ENCODE measurements at places on chromosomes 7 and 10.

- no peak for DNase-seq
Observed at GRCh38 chr7:150446288-150446938, 4.0 kb upstream of the GIMAP8 start.

DNA sequence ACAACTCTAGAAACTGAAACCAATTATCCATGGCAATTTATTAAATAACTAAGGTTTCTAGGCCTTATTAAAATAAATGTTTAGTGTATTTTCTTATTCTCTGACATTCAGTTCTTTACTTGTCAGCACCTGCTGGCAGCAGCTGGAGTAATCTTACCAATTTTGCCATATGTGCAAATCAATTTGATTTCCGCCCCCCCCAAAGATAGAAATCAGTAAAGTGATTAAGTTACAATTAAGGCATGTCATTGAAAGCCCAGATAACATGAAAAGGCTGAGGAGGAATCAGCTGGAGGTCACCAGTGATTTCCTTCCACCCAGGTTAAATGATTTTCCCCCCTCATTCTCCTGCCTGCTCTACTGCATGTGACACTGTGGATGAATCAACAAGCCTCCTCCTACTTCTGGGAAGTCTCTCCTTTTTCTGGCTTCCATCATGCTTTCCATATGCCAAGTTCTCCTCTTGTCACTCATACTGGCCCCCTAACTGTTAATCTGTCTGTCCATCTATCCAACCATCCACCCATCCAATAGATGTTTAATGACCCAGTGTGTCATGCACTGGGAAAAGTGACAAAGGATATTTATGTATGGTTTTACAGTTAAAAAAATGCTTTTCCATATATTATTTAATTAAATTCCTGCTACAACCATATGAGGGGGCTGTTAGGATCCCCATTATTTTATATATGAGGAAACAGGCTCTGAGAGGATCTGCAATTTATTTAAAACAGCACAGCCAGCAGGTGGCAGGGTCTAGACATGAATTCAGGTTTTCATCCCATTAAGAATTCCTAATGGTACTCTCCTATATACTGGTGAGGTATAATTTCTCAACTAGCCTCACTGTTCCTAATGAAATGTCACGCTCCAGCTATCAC is 116.5 kb downstream of the ATXN7L1 start:
- peak; percentile 28 for DNase-seq

GRCh38 chr7:126605056-126605455 is 647.7 kb downstream of the GRM8 start:
- DNase-seq: no peak

- no peak for DNase-seq
Observed at GRCh38 chr10:95832216-95833041, 75.3 kb upstream of the CC2D2B start.

- DNase-seq: no peak
Observed at GRCh38 chr10:124336186-124336585, 82.5 kb downstream of the OAT start.

DNA sequence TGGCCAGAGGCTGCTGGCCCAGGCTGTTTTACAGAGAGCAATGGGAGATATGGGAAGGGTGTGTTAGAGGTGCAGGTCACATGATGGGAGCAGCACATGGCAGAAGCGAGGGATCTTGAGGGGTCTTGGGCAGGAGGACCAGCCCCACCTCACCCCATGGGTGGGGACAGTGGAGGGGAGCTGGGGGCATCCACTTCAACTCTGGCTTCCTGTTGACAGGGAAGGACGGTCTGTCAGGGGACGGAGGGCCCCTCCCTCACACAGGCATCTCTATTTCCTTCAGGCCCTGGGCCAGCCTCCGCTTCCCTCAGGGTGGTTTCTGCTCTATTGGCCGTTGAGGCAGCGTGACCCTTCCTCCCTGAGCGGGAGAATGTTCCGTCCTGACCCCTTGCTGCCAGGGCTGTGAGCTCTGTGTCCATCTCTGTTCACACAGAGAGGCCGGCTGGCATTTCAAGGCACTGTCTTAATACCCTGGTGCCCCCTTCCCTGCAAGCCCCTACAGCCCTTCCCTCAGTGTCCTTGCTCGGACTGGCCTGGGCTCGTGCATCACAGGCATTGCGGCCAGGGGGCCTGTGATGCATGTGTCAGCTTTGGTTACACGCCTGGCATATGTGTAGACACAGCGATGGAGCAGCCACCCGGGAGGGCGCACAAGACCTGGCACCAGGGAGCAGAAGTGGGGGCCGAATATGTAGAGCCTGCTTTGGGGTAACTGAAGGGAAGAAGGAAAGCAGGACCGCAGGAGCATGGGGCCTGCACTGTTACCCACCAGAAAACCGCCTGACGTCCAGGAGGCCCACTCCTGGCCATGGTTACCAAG is 31.8 kb downstream of the RAMP3 start:
- DNase-seq: no peak

GRCh38 chr10:20743942-20744341 is 153.2 kb downstream of the NEBL start:
- no peak for DNase-seq

GRCh38 chr7:28075674-28076358 is 104.8 kb downstream of the JAZF1 start:
- DNase-seq: no peak

DNA sequence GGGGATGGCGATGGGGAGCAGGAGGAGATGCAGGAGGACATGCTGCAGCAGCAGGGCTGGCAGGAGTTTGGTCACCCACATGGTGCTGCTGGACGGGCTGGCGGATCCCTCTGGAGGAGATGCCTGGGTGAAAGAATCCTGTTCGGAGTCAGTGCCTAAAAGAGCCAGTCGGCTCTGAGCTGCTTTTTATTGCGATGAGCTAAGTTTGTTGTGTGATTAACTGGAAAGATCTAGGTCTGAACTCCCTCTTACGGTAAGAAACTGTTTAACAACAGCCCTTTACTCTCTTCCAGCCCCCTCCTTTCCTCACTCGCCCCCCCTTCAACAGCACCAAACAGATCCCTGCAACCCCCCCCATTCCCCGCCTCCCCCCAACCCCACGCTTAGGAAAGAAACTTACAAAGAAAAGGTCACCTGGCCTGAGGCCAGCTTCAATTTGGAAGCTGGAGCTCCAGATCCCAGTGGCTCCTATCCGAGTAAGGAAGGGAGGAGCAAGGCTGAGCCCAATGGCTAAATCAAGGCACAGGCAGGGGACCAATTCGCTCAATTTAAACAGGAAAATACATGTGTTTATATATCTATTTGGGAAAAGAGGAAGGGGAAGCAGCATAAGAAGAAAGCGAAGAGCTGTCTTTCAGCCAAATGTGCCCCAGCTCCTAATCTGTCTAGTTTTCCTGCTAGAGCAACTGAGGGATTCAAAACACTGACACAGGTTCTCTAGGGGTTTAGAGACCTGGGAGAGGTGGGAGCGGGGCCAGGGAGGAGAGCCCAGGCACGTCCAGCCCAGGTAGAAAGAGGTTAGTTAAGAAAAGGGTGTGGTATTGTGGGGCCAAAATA is at the start of gene HGF:
TSS of gene HGF (minus strand) at position 157 of the 837 bp plus-strand sequence. CDS start at position 81, 76 bp downstream.
- DNase-seq: peak; percentile 31

- DNase-seq: no peak
Observed at GRCh38 chr10:61001731-61002122, 57.7 kb upstream of the RHOBTB1 start.

DNA sequence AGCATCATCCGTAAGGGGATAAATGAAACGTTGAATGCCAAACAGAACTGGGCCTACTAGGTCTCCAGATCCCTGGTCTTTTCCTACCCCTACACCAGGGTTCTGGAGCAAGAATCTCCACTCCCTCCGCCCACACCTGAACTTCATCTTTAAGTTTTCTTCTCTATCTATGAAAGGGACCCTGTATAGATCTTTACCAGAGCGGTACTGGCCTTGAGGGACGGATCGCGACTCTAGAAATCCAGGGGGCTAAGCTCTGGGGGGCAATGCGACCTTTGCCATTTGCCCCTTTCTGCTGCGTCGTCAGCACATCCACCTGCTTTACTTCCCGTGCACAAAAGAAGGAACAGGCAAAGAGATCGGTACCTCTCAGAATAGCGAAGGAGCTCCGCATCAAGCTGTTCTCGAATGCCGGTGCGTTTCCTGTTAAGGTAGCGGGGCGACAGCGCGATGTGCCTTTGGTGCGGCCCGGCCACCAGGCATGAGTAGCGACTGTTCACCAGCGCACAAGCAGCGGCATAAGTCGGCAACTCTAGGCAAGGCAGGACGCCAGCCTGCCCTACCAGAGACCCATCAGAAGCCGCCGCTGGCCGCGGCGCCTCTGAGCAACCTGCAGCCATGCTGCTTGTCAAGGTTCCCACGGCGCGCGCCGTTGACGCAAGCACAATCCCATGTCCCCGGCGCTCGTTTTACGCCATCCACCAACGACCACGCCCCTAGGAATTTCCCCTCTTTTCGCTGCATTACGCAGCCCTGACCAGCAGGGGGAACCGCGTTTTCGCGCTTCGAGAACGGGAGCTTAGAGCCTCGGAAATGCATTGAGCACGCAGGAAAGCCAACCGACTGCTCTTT is at the start of gene POLR1F:
TSS of gene POLR1F (minus strand) at position 641 of the 852 bp plus-strand sequence. CDS start at position 620, 21 bp downstream.
- peak; percentile 89 for DNase-seq

DNA sequence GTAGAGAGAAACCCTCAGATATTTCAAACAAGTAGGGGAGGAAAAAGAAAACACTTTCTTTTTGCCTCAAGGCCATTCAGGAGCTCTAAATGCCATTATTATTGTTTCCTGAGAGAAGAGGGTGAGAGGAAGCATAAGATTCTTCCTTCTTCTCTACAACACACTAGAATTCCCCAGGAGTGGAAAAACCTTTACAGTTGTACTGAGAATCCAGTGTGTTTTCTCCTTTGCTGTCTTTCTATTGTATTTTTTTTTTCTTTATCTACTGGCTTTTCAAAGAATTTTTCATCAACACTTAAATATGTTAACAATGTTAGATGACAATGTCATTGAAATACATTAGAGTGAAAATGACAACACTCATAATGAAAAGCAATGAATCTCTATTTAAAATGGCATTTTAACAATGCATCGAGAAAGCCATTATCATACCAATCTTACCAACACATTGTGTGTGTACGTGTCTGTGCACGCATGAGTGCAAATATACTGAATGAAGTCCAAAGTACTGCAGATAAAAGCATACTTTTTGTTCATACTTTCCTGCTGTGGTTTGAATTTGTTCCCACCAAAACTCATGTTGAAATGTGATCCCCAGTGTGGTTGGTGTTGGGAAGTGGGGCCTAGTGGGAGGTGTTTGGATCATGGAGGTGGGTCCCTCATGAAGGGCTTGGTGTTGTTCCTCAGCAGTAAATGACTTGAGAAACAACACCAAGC is 24.2 kb upstream of the MACC1 start:
- DNase-seq: no peak

- no peak for DNase-seq
Observed at GRCh38 chr10:124077208-124077993, 16.0 kb downstream of the CHST15 start.

DNA sequence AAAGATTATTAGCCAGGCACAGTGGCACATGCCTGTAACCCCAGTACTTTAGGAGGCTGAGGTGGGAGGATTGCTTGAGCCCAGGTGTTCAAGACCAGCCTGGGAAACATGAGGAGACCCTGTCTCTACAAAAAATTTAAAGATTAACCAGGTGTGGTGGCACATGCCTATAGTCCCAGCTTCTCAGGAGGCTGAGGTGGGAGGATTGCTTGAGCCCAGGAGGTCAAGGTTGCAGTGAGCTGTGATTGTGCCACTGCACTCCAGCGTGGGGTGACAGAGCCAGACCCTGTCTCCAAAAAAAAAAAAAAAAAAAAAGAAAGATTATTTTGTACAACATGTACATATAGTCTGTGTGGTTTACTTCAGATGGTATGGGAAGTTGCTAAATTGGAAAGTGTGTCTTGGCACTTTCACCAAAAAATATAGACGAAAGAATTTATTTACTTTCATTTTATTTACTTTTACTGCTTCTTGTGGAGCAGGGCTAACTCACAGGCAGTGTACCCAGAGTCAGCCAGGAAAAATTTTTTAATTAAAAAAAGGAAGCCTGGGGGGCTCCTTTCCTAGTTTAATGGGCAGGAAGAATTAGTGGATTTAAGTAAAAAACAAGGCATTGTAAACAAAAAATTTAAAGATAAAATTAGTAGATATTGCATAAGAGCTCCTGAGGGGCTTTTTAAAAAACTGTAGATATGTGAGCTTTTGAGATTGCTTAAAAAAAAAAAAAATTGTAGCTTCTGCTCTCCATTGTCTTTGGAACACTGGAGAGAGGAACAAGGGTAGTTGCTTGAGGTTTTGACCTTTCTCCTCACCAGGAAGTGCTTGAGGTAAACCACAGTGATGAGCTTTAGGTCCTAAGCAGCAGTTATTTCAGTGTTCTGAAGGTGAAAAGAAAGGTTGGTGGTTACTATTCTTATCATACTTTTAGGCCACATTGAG is 44.6 kb upstream of the VDAC2 start:
- peak; percentile 13 for DNase-seq

- no peak for DNase-seq
Observed at GRCh38 chr10:124656113-124656490, 88.1 kb downstream of the FAM53B start.

GRCh38 chr7:9502269-9502668 is 1068.9 kb downstream of the NXPH1 start:
- DNase-seq: no peak

GRCh38 chr7:134936893-134937510 is 49.3 kb upstream of the AGBL3 start:
- DNase-seq: no peak

DNA sequence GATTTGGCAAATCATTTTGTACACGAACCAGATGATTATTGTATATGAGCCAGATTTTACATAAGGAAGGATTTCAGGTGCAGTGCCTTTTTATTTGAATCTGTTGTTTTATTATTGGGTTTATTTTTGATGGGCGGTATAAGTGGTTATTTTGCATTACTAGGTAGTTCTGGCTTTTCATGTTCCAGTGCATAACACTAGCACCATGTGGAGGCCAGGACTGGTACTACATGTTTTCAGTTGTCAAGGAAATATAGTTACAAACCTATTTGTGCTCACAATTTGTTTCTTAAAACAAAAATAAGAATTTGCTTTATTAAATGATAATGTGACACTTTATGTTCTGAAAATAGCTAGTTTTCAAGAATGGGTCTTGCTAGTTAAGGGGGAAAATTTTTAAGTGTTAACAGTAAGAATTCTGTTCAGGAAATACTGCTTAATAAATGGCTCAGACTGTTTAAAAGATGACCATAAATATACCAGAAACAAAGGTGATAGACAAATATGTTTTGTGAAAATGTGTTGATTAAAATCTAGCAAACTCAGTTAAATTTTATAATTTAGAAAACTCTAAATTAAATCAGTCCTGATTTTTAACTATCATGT is 7.1 kb upstream of the SEMA3E start:
- DNase-seq: no peak

DNA sequence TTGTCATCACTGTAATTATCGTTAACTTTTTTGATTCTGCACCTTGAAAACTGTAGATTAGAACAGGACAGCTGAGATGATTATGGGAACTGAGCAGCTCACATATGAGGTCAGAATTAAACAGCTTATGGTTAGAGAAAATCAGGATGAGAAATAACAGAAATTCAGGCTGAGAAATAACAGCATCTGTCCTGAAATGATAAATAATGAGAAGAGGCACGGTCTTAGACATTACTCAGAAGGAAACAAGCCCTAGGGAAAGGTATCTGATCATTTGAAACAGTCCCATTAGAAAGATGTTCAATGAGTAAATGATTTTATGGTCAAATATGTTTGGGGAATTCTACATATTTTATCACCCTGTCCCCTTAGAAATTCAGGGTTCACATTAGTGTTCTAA is 65.6 kb upstream of the PCGF5 start:
- DNase-seq: no peak

GRCh38 chr7:83085299-83085698 is 77.4 kb downstream of the PCLO start:
- DNase-seq: no peak

- peak; percentile 35 for DNase-seq
Observed at GRCh38 chr10:119289227-119289920, 82.0 kb downstream of the GRK5 start.

All from CD14-positive monocyte (primary cell).